ENCODE measurements at places on chromosomes 7 and 10.

GRCh38 chr7:14294637-14295036 is 305.2 kb upstream of the ETV1 start:
- DNase-seq = no peak

DNA sequence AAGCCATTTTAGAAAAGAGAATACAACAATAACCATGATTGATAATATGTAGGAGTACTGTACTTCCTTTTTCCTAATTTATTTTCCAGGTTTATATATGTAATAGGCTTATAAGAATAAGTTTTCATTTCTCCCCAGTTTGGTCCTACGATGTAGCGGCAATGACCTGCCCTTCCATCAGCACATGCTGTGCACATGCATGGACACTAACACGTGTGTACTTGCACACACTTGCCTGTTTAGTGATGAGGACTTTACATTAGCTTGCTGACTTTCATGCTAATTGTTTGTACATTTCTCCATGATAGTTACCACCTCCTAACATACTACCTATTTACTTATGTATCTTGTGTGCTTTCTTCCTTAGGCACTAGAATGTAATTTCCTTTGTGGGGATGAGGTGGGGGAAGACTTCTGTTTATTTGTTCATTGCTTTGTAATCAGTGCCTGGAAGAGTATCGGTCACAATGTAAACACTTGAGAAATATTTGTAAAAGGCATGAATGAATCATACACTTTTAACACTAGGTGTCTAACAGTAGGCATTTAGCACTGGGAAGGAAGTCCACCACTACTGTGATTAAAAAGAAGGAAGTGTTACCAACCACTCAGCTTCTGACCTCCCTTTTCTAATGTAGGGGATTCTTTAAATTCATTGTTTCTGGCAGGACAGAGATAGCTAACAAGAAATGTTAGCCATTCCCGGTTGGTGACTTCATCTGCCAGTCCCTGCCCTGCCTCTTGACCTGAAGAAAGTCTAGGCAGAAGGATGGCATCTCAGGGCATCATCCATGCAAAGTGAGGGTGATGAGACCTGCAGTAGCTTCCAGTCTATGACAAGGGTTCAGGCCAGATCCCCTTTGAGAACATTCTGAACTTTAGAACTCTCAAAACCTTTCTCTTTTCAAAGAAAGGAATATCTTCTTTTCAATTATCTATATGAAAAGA is 120.2 kb upstream of the RAB18 start:
- no peak for DNase-seq

DNA sequence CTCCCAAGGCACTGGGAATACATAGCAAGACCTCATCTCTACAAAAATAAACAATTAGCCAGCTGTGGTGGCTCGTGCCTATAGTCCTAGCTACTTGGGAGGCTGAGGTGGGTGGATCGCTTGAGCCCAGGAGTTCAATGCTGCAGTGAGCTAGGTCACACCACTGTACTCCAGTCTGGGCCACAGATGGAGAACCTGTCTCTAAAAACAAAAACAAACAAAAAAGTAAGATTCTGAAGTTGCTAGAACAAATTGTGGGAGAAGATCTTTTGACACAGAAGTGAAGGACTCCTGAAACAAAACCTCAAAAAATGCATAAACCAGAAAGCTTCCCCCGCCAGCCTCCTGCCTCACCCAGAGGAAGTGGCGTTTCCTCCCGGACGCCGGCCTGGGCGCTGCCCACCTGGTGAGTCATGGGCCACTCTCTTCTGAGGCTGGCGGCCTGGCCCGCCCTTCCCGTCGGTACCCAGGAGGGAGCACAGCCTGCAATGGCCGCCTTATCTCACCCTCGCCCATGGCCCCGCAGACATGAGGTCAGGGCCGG is 25.4 kb upstream of the ELN start:
- no peak for DNase-seq

- no peak for DNase-seq
Measured at GRCh38 chr10:44908066-44908749, 2.9 kb upstream of the TMEM72 start.

GRCh38 chr10:13717936-13718772 is 131.4 kb downstream of the PRPF18 start:
- DNase-seq = no peak

- DNase-seq = no peak
Measured at GRCh38 chr10:121519411-121519810, 78.8 kb downstream of the FGFR2 start.

- DNase-seq = no peak
Measured at GRCh38 chr10:128500642-128501041, 374.4 kb upstream of the MKI67 start.
